Naive thymus-derived CD4-positive, alpha-beta T cell (primary cell): ENCODE measurements at places on chromosomes 12 and 14.
A peak's percentile ranks its signal among the peaks of the same experiment; 100 is the strongest.

GRCh38 chr12:40049268-40049667 is 56.6 kb downstream of the SLC2A13 start:
- DNase-seq: no peak

GRCh38 chr12:128853600-128854197 is 421 bp downstream of the GLT1D1 start:
- no peak for DNase-seq

DNA sequence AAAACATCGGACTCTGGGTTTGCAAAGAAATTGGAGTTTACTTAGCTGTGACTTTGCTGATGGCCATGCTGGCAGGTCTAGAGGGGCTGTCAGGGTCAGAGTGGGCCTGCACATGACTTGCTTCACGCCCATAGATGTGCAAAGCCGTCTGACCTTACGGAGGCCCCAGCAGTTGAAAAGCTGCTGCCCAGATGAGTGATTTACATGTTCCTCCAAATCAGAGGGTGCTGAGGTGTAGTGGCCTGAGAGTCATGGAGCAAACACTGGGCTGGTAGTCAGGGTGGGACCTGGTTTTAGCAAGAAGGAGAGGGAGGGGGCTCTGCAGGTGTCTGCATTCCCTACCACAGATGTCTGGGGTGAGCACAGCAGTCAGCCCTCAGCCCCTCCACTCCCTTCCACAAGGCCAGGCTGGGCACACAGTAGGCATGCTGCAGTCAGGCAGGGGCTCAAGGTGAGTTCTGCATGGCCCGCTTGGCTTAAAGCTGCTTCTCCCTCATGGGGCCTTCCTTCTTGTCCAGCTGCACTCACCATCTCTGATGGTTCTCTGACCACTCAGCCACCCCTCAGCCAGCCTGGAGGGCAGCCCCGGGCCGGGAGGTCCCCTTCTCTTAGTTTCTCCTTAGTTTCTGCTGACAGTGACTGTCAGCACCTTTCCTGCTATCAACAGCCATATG is 34.2 kb upstream of the EML1 start:
- DNase-seq: no peak

DNA sequence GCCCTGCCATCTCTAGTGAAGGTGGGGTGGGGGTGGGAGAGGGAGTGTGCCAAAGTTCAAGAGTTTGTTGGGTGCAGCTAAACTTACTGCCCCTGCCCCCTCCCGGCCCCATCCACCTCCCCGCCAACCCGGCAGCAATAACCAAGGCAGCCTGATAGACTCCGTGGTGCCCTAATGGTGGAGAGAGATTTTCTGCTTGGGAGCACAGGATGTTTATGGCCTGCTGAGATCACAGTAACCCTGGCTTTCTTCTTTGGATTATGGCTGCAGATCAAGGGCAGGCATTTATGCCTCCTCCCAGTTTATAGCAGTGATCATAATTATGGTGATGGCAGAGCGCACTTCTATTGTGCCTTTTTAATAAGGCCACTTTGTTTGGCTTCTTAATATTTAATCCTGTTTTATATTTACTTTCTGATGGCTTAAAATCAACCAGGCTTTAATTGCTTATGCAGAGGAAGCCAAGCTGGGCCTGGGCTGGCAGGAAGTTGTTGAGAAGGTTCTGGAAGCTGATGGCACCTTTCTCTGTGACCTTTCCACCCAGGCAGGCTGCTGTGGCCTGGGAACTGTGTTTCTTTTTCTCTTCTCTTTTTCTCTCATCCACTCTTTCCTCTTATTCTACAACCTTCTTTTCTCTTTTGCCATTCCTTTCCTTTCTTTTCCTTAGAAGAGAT is 256.8 kb upstream of the FKBP4 start:
- DNase-seq: no peak

GRCh38 chr14:104094709-104095425 is 9.4 kb downstream of the ASPG start:
- DNase-seq: peak; percentile 82

DNA sequence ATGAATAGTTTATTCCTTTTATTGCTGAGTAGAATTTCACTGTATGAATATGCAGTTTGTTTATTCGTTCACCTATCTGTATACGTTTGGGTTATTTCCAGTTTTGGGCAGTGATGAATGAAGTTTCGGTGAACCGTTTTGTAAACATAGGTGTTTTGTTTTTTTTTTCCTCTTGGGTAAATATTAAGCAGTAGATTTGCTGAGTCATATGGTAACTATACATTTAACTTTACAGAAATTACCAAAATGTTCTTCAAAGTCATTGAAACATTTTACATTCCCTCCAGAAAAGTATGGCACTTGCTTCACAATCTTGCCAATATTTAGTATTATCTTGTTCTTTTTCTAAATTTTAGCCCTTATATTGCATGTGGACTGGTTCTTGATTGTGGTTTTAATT is 3.8 kb upstream of the ABCC9 start:
- no peak for DNase-seq

- DNase-seq: no peak
Measured at GRCh38 chr14:59677771-59678231, 101.2 kb upstream of the CCDC175 start.

DNA sequence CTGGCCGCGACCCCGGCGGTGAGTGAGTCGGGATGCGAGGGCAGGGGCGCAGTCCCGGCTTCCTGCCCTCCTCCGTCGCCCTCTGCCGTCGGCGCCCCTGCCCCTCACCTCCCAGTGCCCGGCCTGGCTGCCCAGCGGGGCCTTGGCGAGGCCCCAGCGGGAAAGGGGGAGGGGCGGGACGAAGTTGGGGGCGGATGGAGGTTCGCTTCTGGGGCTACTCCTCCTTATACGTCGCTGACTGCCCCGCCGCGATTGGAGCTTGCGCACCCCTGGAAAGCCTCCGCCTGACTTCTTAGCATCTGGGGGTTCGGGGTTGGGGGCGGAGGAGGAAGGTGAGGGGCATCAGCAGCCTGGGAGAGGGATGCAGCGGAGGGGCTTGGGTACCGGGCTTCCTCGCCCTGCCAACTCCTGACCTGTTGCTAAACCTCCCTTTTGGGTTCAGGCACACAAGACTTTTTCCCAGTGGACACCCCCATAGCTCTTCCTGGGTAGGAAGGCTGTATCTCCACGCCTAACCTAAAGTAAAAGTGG is 406 bp downstream of the TMEM263 start:
- DNase-seq: peak; percentile 63

GRCh38 chr14:90836692-90837063 is 20.4 kb upstream of the TTC7B start:
- no peak for DNase-seq

GRCh38 chr14:90088176-90088575 is 26.4 kb downstream of the KCNK13 start:
- DNase-seq: no peak

GRCh38 chr14:68394764-68395143 is 398.1 kb downstream of the ZFP36L1 start:
- no peak for DNase-seq

- no peak for DNase-seq
Measured at GRCh38 chr12:64696080-64696741, 63.0 kb downstream of the GNS start.

GRCh38 chr12:112908548-112908947 is 1.8 kb downstream of the OAS1 start:
- peak; percentile 17 for DNase-seq

GRCh38 chr14:75297411-75298040 is 18.9 kb downstream of the FOS start:
- DNase-seq: no peak

- DNase-seq: no peak
Measured at GRCh38 chr12:74499192-74499591, 38.4 kb upstream of the ATXN7L3B start.

- no peak for DNase-seq
Measured at GRCh38 chr14:61188196-61188595, 92.9 kb downstream of the TMEM30B start.

DNA sequence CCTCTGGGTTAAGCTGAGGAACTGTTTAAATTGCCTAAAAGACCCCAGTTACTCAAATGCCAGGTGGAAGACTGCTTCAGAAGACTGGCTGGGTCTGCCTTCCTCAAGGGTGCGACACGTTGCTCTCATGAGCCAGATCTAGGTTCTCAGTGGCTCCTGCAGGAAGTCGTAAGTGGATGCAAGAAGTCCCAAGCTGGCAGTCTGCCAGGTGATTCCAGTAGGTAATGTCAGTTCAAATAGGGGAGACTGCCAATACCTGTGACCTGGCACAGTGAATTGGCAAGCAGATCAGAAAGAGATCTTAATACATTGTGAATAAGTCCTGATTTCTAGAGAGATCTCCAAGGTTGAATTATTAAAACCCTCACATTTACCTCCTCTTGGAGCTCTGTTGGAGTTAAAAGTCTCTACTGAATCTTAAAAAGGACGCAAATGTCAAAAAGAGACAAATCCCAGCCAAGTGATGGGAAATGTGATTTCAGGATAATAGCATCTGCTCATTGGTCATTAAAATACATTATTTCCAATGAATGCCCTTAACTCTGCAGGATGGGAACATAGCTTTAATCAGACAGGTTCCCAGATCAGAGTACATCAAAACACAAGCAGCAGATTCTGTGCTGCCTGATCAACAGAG is 98.8 kb upstream of the FRMD6 start:
- no peak for DNase-seq

DNA sequence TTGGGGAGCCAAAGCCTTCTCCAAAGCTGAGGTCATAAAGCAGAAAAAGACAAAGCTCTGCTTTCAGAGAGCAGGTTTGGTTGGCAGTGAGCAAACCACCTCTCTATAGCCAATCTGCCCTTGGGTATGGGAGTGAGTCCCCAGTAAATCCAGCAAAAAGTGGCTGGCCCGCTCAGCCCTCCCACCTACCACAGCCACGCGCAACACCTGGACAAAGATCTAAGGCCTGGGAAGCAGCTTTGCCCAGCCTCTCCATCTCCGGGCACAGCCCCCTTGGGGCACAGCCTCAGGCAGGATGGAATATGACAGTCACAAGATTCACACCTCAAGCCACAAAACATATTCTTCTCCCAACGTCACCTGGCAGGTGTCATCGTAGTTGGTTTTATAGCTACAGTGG is 211.7 kb upstream of the EEA1 start:
- no peak for DNase-seq

DNA sequence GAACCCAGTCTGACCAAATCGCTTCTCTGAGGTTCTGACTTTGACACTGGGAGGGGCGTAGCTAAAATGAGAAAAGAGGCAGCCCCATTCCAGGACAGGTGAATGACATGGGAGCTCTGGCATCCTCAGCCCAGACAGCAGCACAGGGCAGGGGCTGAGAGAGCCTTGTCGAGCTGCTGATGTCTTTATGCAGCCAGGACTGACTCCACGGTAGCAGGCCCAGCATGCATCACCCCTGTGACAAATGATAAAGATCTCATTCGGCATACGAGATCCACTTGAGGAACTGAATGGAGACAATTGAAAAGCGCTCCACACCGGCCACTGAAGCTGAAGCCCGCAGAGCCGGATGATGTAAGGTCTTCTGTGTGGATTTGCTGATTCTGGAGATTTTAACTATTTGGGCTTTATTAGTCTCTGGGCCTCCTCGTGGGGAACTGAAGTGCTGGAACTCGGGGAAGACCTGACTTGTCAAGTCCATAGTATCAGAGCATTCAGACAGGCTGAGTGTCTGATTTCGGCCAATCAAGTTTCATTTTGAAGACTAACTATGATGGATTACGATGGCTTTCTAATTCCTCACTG is 56.9 kb upstream of the MAP1LC3B2 start:
- no peak for DNase-seq

DNA sequence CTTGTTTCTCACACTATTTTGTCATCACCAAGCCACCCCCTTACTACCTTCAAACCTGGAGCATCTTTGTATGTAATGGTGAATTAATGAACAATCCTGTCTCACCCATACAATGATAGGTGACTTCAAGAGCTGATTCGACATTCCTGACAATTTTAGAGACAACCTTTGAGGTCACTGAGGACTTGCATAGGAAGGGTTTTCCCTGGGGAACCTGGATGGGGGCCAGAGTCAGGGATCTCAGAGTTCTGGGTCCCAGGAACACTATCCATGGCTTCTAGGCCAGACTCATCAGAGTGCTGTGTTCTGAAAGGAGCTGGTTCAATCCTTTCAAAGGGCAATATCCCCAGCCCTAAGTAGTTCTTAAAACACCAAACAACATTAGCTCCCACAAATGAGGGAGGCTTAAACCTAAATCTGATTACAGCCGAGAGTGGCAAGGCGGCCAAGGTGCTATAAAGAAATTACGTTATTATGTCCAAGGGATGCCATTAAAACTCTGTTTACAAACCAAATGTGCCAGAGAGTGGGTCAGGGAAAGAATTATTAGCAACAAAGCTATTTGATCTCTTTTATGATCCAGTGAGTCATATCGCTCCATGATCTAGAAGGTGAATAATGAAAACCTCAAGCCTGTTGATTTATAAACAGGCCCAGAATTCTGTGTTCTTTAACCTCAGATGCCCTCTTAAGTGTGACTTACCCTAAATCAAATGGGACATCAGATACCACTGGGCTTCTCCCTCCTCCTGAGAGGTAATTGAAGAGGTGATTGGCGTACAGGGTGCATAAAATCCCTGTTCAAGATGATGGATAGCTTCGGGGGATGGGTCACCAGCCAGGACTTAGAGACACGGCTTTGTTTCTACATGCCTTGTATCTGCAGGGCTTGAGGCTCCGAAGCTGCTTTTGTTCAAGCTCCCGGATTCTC is 230.2 kb upstream of the TBX3 start:
- DNase-seq: no peak

DNA sequence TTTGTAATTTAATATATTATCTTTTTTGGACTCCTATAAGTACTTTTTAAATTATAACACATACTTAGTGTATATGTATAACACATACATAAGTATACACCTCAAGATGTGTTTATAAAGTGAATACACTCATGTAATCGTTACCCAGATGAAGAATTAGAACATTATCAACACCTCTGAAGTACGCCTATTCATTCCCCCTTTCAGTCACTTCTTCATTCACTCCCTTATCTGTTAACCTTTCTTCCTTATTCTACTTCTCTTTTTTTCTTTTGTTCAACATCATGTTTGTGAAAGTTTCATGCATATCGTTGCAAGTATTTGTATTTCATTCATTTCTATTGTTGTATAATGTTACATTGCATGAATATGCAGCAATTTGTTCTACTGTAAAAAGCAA is 98.5 kb downstream of the ARID2 start:
- DNase-seq: no peak

DNA sequence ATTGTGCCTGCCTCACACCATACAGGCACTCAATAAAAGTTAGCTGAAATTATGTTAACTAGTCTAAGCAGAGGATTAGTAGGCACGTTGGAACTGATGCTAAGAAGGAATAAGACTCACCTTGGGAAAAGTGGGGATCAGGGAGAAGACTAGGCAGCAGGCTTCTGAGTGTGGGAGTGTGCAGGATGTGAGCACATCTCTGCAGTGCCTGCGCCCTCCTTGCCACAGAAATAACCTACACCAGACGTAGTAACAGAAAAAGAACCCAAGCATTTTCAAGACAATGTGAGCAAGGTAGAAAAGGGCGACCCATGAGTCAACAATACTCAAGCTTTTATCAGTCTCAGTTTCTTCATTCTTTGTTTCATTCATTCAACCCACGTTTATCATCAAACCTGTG is 113.9 kb downstream of the CACNA1C start:
- no peak for DNase-seq

- no peak for DNase-seq
Measured at GRCh38 chr12:99985631-99986030, 895 bp upstream of the ANKS1B start.

GRCh38 chr12:116694653-116695463 is 43.0 kb downstream of the SPRING1 start:
- no peak for DNase-seq

- no peak for DNase-seq
Measured at GRCh38 chr12:6424008-6424347, 20.8 kb upstream of the CD27 start.
